ENCODE measurements at places on chromosomes 13 and 19.

DNA sequence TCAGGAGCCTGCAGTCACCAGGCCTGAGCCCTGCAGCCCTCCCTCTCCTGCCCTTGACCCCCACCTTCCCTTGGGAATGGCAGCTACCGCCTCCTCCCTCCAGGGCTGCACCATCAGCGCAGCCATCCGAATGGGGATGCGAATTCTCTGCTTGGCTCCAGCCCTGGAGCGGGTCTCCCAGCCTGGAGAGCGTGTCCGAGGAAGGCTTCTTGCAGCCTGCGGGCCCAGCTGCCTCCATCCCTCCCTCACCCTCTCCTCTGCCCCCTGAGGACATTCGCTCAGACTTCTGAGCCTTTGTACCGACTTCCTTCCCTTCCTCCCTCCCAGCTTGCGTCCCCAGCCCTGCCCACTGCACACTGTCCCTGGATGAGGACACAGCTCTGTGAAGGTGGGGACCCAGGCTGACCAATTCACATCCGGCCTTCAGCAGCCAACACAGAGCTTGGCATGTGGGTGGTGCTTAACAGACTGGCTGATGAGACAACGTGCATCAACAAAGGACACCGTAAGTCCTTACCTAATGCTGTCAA is 6.0 kb upstream of the NKPD1 start:
- no peak for DNase-seq

- DNase-seq: no peak
These were observed 3.6 kb downstream of the ACTN4 start for GRCh38 chr19:38650911-38651584.

- no peak for DNase-seq
These were observed 20.3 kb downstream of the TUBA3C start for GRCh38 chr13:19161308-19161707.

- no peak for DNase-seq
These were observed 411.0 kb downstream of the HS6ST3 start for GRCh38 chr13:96500953-96501352.

DNA sequence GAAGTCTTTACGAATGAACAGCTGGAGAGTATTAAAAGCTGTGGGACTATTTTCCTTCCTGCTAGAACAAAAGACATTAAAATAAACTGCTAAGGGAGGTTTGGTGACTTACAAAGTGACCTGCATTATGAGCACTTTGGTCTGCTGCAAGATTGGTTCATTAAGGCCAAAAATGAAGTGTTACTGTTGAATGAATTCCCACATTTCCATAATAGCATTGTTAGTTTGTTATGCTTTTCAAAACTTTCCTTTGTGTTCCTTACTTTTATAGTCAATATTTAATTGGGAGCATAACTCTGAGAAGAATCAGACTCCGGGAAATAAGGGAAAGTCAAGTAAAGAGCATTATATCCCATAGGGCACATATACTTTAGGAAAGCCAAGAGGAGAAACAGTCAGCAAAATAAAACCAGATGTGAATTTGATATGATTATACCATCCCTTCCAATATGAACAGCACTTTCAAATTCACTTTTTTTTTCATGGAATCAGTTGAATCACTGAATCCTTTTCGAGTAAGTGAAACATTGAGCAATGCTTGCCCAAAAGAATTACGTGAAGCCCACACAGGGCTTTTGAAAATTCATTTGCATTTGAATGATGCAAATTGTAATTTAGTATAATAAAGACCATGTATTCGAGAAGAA is 112.6 kb downstream of the KCTD12 start:
- DNase-seq: no peak

- DNase-seq: no peak
These were observed 3.7 kb upstream of the SOX21 start for GRCh38 chr13:94716016-94716415.

- DNase-seq: no peak
These were observed 14.4 kb downstream of the TDRD3 start for GRCh38 chr13:60411464-60411863.

GRCh38 chr13:111792956-111793355 is 274.0 kb upstream of the SOX1 start:
- DNase-seq: no peak

- DNase-seq: no peak
These were observed 49.0 kb downstream of the TNFRSF19 start for GRCh38 chr13:23619068-23619855.

DNA sequence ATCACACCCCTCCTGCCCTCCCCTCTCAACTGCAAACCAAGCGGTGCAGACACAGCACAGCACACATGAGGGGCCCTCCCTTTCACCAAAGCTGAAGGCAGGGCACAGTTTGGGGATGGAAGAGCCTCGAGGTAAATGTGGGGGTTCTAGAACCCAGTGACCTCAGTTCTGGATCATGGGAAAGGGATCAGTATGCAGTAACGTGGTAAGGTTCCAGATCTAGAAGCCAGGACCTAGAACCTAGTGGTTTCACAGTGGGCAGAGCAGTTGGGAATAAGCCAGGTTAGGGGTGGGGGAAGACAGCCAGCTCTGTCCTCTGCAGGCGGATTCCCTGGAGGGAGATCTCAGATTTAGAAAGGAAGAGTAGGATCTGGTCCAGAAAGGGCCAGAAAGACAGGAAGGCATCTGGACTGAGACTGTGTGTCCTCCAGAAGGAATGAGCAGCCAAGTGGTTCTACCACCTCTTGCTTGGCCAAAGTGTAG is 3.1 kb downstream of the FTL start:
- DNase-seq: no peak

GRCh38 chr13:46663206-46664037 is 110.5 kb downstream of the LRCH1 start:
- DNase-seq: no peak

DNA sequence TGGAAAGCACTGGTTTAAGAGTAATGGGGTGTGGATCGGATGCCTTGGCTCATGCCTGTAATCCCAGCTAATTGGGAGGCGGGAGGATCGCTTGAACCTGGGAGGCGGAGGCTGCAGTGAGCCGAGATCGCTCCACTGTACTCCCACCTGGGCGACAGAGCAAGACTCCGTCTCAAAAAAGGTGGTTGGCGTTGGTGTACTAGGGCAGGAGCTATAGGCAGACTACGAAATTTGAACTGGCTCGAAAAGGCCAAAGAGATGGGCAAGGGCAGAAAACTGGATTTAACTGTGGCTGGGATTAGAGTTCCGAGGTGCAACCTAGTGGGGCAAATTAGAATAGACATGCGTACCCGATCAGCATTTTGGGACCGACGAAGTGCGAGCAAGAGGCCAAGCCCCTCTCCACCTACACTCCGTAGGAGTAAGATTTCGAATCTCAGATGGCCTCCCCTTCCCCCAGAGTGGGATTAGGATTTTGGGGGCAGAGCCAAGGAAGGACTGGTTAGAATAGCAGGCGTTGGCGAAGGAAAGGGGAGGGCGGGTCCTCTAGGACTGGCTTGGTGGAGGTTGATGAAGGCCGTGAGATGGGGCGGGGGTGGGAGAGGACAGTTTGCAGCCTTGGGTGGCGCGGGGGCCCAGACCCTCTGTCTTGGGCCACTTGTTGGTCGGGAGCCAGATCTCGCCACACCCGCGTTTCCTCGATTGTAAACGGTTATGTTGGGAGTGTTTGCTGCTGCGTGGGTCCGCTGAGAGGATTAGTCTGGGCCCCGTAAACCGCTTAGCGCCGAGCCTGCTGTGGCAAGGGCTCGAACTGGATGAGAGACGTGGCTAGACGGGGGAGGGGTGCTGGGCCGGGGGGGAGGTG is 2.0 kb upstream of the INAFM1 start:
- DNase-seq: no peak

DNA sequence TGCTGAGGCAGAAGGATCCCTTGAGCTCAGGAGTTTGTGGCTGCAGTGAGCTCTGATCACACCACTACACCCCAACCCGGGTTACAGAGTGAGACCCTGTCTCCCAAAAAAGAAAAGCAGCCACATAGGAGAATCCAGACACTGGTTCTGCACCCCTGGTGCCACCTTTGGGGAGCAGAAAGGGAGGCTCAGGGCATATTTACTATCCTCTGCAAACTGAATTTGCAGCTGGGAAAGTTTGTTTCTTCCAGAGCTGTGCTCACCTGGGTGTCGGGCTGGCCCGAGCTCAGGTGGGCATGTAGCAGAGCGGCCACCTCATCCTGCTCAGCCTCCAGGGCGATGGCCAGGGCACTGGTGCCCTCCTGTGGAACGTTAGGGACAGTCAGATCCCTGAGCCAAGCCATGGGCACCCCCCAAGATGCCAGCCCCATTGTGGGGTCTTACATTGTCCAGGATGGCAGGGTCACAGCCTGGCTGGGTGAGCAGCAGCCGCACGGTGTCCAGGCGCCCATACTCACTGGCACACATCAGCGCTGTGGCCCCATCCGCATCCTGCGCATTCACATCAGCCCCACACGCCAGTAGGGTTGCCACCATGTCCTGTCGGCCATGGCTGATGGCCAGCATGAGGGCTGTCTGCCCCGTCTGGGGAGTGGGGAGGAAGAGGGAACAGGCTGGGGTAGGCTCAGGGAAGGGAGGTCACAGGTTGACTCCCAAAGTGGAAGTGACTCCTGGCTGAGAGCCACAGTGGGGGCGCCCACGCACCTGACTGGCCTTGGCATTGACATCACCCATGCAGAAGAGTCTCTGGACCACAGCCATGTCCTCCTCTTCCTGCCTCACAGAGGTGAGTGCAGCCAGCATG is 3.1 kb downstream of the RPS28 start:
- DNase-seq: no peak

- no peak for DNase-seq
These were observed 656 bp downstream of the PCCA start for GRCh38 chr13:100089465-100090032.

GRCh38 chr13:113275387-113275786 is 21.7 kb upstream of the LAMP1 start:
- DNase-seq: peak; percentile 42

DNA sequence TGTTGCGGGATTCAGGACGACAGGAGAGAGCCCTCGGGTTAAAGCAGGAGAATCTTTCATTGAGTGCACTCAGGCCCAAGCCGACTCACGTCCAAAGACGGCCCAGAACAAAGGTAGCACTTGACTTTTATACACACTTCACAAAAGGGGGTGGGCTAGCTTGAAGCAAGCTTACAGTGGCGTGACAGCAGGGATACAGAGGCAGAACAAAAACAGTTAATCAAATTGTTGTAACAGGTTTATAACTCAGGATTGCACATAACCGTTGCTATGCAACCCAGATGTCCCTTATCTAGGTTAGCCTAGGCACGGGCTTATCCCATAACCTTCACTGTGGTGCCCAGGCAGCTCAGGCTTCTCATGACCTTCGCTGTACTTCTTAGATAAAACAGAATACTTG is 2.0 kb downstream of the MED25 start:
- DNase-seq: no peak

DNA sequence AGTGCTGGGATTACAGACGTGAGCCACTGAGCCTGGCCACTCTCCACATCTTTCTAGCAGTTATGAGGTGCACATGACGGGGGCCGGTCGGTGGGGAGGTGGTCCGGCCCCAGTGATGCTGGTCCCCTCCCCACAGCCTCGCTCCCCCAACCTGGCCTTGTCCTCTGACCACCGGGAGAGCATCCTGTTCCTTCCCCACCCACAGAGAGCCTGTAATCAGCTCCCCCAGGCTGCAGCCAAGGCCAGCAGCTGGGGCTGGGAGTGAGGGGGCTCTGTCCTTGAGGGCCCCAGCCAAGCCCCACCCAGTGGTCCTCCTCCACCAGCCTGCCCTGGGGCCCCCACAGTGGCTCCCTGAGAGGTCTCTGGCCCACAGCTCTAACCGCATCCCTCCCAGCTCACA is 3.0 kb upstream of the INSL3 start:
- DNase-seq: no peak

GRCh38 chr19:33689138-33689746 is 67.5 kb downstream of the CHST8 start:
- DNase-seq: no peak

DNA sequence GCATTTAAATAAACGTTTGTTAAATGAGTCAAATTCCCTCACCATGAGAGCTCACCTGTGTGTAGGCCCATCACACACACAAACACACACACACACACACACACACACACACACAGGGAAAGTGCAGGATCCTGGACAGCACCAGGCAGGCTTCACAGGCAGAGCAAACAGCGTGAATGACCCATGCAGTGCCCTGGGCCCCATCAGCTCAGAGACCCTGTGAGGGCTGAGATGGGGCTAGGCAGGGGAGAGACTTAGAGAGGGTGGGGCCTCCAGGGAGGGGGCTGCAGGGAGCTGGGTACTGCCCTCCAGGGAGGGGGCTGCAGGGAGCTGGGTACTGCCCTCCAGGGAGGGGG is 8.5 kb upstream of the CEACAM5 start:
- DNase-seq: no peak

DNA sequence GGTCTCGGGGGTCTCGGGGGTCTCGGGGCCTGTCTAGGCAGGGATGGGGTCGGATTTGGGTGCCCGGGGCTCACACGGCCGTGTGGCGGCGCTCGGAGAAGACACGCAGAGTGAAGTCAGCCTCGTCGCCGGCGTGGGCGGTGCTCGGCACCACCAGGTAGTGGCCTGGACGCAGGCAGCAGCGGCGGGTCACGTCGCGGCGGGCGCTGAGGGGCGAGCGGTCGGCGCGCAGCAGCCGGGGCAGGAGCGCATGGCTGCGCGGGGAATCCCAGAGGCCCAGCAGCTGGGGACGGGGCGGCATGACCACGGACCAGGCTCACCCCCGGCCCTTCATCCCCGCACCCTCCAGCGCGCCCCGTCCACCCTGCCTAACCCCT is 8.2 kb downstream of the CAPN12 start:
- DNase-seq: peak; percentile 45

GRCh38 chr13:48478391-48478790 is 54.5 kb downstream of the RCBTB2 start:
- DNase-seq: no peak

GRCh38 chr13:97011446-97012131 is 17.3 kb upstream of the OXGR1 start:
- no peak for DNase-seq

GRCh38 chr13:39600766-39601165 is 2.2 kb downstream of the LHFPL6 start:
- no peak for DNase-seq

- DNase-seq: no peak
These were observed 161.2 kb downstream of the FOXO1 start for GRCh38 chr13:40505196-40505595.

- no peak for DNase-seq
These were observed 464.4 kb downstream of the ITGBL1 start for GRCh38 chr13:101916775-101917474.

- no peak for DNase-seq
These were observed 175.8 kb downstream of the DCT start for GRCh38 chr13:94303644-94304174.

DNA sequence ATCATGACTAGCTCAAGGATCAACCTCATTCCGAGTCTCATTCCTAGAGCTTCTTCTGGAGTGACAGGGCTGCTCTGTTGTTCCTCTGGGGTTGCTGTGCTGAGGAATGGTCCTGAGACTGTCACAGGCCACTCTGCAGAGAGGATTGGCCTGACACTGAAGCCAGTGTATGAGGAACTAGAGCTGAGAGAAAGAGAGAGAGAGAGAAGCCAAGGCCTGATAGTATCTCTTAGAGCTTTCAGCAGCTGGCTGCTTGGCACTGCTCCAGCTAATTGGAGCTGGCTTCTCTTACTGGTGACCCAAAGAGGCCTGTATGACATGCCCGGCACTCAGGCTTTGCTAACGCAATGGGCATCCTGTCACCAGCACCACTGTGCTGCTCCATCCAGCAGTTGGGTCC is 73.4 kb upstream of the FLT1 start:
- no peak for DNase-seq

GRCh38 chr13:112968910-112969691 is at the start of gene MCF2L:
TSS of gene MCF2L (plus strand) at chr13:112969214. CDS start at chr13:112969380, 166 bp downstream.
- DNase-seq: peak; percentile 45

Data from HTR-8/SVneo (cell line).